ENCODE measurements at places on chromosomes 3 and 15.

DNA sequence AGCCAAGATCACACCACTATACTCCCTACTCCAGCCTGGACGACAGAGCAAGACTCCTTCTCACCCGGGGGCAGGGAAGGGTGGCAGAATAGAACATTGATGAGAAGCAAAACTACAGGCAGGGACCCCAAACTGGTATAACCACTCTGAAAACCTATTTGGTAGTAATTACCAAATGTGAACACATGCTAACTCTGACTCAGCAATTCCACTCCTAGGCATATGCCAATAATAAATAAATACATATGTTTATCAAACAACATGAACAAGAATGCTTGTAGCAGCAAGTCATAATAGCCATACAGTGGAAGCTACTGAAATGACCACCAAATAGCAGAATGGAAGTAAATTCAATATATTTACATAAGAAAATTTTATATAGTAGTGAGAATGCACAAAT lies 31.0 kb upstream of the USP50 start:
- no peak for DNase-seq

- no peak for DNase-seq
Measured at GRCh38 chr15:35071106-35071505, 14.0 kb downstream of the NANOGP8 start.

DNA sequence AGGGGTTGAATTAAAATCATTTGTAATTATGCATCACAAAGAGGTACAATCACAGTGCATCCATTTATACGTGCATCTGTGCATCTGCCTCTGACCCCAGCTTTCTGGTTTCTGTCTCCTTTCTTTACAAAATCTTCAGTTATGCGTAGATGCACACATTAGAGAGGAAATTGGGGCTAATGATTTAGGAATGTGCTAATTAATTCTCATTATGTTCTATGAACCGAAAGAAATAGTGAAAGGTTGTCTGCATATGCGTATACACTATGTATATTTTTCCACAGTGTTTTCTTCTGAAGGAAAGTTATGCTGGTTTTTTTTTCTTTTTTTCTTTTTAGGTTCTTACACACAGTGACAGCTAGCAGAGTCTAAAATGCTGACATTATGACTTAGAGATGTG lies 71.6 kb downstream of the SAMMSON start:
- DNase-seq, result no peak

- DNase-seq, result no peak
Measured at GRCh38 chr3:45632956-45633355, 38.4 kb downstream of the LIMD1 start.

DNA sequence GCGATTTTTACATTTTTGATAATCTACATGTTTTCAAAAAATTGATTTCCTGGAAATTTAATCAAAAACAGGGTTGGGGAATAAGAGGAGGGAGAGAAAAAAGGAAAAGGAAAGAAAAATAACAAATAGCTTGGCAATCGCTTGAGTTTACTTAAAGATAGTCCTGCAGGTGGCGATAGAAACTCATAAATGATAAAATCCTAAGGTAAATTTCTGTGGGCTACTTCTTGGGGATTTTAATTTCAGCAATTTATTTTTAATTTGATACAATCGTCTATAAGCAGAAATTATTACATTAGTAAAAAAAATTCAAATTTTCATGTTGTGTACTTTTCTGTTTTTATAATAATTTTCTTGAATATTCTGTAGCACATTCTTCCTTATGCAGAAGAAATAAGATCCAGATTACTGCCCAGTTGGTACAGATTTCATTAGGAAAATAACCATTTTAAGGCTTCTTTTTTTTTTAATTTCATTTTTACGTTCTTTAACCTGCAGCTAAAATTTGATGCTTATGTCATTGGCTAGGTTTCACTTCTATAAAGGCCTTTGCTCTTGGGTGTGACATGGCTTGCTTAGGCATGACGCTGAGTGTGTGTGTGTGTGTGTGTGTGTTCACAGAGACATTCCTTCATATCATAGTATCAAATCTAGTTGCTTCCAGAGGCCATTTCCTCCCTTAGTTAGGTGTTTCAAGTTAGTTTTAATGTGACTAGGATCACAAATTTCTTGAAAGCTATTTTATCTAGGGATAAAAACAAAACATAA lies 181.8 kb downstream of the MCTP2 start:
- DNase-seq, result no peak

GRCh38 chr3:107662586-107662985 lies 139.8 kb downstream of the BBX start:
- DNase-seq, result no peak

DNA sequence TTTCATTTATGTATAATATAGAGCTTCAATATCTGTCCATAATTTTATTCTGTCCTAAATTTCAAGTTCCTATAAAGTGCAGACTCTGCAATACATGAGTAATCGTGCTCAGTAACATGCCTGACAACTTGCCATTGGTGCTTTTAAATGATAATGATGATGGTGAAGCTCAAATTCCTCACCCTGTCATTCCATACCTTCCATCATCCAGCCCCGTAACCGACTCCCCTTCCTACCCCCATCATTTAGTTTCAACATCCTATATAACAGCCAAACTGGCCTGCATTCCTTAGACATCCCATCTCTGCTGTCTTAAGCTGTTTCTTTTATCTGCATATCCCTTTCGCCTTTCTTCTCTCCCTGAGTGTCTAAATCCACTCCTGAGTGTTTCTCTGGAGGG lies 67.2 kb upstream of the DLG1 start:
- DNase-seq, result no peak

- DNase-seq, result no peak
Measured at GRCh38 chr15:43509660-43510199, 7.7 kb upstream of the MAP1A start.
